Hindlimb muscle (tissue), 1 donor: ENCODE measurements at places on chromosomes 7 and 10. TPM values are rescaled to one million over a fixed set of nuclear protein-coding genes. Genes with fewer than 3 reads are reported as not detected.

The CYP3A7 gene
- polyA plus RNA-seq = not detected

The HBP1 gene
- polyA plus RNA-seq = 55.4 TPM

The MKX gene
- 0.93 TPM for polyA plus RNA-seq

The SFRP4 gene
- polyA plus RNA-seq = 7.8 TPM

The ANKRD61 gene
- 1.7 TPM for polyA plus RNA-seq

The KAZALD1 gene
- polyA plus RNA-seq = 23.5 TPM

The SPDYE18 gene
- polyA plus RNA-seq = 0.34 TPM

The RBP4 gene
- polyA plus RNA-seq = 16.0 TPM

The CPN1 gene
- polyA plus RNA-seq = not detected

The FAM180A gene
- polyA plus RNA-seq = not detected

DNA sequence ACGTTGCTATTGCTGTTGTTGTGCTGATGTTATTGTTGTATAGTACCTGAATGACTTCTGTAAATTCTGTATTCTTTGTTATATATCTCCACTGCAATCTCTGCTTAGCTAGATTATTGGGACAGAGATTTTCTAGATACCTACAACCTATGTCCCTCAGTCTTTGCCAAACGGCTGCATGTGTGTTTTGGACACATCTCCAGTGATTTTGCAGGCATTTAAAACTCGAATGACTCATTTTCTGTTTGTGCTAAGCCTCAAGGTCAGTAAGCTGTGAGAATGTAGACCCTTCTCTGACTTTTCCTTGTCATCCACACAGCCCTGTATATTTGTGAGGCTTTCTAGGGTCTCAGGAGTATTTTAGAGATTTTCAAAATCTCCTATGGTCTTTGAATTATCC is 410.7 kb downstream of the POM121L12 start:
- no peak for DNase-seq

GRCh38 chr7:152395112-152395511 is 40.7 kb downstream of the KMT2C start:
- DNase-seq = no peak

DNA sequence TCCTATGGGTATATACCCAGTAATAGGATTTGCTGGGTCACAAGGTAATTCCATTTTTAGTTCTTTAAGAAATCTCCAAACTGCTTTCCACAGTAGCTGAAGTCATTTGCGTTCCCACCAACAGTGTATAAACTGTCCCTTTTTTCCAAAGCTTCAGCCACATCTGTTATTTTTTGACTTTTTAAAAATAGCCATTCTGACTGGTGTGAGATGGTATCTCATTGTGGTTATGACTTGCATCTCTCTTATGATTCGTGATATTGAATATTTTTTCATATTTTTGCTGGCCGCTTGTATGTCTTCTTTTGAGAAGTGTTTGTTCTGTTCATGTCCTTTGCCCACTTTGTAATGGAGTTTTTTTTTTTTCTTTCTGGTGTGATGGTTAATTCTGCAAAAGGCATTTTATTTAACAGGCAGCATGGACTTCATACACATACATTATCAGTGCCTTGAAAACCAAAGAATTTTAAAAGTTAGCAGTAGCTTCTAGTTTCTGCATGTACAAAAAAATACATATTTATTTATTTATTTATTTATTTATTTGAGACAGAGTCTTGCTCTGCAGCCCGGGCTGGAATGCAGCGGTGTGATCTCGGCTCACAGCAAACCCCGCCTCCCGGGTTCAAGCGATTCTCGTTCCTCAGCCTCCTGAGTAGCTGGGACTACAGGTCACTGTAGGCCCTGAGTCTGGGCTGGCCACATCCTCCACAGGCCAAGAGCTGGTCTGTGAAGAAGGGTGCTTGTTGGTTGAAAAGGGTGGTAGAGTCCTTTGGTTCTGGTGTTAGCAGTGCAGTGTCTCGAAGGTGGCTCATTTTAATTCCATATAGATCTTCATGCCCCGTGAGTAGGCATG is 32.3 kb downstream of the AGR3 start:
- no peak for DNase-seq

GRCh38 chr7:132255898-132256297 is 320.4 kb downstream of the PLXNA4 start:
- DNase-seq = no peak

DNA sequence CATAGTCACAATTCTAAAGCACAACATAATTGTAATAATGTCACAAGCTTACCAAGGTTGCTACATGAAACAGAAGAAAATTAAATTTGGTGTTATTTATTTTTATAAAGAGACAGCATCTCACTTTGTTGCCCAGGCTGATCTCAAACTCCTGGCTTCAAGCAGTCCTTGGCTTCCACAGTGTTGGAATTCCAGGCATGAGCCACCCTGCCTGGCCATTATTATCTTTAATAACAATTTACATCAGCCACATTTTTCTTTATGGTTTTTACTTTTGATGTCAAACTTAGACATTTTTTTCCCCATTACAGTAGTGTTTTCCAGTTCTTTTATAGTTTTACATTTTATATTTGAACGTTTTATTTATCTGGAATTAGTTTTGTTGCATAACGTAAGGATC is 46.7 kb downstream of the BMPR1A start:
- DNase-seq = no peak

DNA sequence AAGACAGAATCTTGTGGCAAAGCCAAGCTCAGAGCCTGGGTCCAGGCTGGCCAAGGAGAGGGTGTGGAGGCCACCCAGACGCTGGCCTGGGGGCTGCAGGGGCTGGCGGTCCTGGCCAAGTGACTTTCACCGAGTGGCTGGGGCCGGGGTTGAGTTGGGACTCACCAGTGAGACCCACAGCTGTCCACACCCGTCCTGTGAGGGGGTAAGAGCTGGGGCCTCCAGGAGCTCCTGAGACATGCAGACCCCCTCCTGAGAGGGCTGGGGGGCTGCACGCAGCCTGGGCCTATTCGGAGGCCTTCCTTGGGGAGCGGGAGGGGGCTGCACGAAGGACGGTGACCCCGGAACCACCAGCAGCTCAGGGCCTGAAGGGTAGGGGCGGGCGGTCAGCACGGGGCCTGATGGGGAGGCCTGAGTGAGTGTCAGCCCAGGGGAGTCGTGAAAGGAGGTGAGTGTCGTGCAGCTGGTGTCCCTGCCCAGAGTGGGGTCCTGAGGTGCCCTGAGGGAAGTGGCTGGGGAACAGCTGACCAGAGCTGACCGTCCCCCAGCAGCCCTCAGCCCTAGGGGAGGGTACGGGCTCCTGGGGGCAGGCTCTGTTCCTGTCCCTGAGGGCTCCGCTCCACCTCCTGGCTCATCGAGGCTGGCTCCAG is 100.9 kb downstream of the FOXL3 start:
- no peak for DNase-seq

GRCh38 chr7:30143748-30144251 is 9.0 kb downstream of the MTURN start:
- no peak for DNase-seq

- no peak for DNase-seq
Observed at GRCh38 chr10:93826355-93826754, 67.4 kb upstream of the SLC35G1 start.

- DNase-seq = no peak
Observed at GRCh38 chr7:31002256-31002655, 38.5 kb downstream of the GHRHR start.

GRCh38 chr7:138245682-138246081 is 169.4 kb downstream of the AKR1D1 start:
- DNase-seq = no peak

GRCh38 chr10:19966751-19967150 is 150.5 kb downstream of the PLXDC2 start:
- DNase-seq = no peak

DNA sequence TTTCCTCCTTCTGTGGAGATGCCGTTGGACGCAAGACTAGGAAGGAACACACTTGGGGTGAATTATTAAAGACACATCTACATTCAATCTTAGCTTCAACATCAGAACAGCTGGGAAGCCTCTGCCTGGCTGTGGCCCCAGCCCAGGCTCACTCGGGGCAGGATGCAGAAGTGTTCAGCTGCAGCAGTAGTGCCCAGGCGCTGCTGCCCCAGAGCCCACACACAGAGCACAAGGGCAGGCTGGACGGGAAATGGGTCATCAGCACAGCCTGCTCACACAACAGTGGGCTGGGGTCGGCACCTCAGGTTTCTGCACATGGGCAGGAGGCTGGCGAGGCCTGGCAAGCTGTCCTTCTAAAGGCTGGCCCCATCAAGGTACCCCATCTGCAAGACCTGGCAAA is 42.5 kb downstream of the NOD1 start:
- no peak for DNase-seq

- no peak for DNase-seq
Observed at GRCh38 chr10:79250259-79250658, 97.0 kb upstream of the PPIF start.

DNA sequence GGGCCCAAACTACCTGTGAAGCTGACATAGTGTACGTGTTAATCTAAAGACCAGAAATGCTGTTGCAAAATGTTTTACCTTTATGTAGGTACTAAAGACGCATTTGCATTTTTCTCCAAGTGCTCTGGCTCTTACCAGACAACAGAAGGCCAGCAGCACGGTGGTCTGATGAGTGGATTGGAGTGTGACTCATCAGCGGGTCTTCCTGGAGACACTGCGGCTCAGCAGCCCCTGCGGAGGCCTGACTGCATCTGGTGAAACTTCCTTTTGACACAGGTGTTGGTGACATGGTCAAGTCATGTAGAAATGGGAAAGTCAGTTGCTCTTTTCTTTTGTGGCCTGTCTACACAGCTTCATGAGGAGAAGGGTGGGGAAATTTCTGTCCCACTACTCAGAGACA is 723.6 kb downstream of the INHBA start:
- no peak for DNase-seq

- no peak for DNase-seq
Observed at GRCh38 chr7:157905651-157906461, 569.1 kb downstream of the DNAJB6 start.

- DNase-seq = no peak
Observed at GRCh38 chr10:24651923-24652322, 71.8 kb downstream of the ARHGAP21 start.

DNA sequence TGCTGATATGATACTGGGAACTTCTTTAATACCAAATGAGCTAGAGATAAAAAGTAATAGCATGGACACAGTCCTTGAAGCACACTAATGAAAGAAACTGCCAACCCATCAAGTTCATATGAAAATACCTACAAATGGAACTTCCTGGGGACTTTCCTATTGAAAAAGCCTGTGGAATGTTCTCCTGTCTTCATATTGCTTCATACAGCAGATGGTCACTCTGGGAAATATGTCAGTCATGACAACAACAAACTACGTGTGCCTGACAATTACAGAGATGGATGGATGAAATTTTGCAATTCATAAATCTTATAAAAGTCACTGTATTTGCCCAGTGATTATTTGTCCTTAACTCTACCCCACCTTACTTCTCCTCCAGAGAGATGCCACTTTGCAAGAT is 106.6 kb upstream of the COL1A2 start:
- DNase-seq = no peak

DNA sequence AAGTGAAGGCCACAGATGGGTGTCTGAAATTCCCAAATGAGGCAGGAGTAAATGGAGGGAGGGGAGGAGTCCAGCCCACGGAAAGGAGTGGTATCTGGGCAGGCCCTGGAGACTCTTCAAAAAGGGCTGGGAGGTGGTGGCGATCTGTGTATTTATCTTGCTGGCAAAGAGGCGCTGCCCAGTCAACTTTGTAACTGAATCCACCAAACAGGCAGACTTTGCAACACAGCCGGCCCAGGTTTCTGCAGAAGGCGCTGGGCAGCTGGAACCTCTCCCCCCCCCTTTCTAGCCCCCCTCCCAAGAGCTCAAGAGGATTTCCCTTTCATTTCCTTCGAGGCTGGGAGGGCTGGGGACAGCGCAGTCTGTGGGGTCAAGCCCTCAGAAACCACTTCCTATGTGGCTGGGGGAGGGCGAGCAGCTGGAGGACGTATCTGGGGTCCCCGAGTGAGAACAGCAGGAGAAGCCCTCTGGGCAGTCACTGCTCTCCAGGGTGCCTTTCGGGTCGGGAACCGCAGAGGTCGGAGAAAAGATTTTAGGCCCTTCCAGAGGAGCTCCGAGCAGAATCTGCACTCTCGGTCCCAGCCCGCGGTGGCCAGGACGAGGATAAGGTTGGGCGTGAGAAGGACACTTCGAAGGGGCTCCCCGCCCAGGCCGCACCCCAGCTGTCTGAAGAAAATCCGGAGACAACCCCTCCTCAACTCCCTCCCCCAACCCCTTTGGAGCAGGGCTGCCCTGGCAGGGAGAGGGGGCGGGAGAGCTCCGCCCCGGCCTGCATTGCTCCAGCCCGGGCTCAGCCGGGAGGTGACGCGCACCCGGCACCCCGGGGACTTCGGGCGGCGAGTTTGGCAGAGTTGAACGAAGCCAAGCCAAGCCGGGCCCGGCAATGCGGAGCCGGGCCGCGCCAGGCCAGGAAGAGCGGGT is 965 bp downstream of the ZCCHC24 start:
- DNase-seq = peak; percentile 59

GRCh38 chr10:122665329-122665860 is 34.3 kb downstream of the C10orf120 start:
- no peak for DNase-seq

DNA sequence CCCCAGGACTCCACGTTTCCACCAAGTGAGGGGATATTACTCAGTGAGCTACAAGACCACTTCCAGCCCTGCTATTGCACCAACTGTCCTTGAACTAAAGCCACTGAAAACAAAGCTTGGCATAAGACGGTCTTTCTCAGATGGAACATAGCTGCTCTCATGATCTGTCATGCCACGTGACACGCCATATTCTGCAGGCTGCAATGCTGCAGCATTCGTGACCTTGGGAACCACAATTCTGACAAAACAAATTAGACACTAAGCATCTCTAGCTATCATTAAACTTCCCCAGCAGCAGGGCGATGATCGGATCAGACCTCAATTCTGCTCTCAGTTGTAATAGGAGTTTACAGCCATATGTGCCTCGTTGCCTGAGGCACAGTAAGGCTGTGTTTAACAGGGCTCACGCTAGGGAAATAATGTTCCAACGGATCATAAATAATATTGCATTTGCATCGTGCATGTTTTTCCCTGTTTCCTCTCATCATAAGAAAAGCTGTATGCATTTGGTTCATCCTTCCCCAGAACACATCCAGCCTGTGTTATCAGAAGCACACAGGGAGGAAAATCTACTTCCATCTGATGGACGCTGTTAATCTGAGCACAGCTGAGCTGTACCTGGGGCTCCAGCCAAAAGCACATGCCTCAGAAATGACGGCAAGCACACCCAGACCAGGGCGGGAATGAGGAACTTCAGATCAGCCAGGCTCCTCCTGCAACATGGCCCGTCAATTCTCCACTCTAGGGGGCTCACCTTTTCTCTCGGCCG is 38.6 kb upstream of the CNPY1 start:
- no peak for DNase-seq

GRCh38 chr7:155872678-155873369 is 60.6 kb upstream of the SHH start:
- DNase-seq = no peak

DNA sequence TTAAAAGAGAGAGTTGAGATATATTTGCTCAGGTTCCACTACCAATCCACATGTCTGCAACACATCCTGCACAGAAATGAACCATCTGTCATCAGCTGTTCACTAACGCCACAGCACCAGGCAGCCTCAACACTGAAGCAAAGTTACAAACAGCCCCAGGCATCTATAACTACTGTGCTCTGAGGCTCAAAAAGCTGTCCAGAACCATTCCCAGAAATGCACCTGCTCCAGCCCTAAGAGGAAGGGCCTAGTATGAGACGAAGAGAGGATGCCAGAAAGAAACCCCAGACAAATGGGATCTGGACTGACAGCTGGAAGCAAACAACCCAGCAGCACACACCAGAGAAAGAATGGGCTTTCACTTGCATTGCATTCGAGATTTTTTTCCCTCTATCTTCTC is 159.3 kb downstream of the ELMO1 start:
- no peak for DNase-seq
